ENCODE measurements at places on chromosomes 5 and 9.

DNA sequence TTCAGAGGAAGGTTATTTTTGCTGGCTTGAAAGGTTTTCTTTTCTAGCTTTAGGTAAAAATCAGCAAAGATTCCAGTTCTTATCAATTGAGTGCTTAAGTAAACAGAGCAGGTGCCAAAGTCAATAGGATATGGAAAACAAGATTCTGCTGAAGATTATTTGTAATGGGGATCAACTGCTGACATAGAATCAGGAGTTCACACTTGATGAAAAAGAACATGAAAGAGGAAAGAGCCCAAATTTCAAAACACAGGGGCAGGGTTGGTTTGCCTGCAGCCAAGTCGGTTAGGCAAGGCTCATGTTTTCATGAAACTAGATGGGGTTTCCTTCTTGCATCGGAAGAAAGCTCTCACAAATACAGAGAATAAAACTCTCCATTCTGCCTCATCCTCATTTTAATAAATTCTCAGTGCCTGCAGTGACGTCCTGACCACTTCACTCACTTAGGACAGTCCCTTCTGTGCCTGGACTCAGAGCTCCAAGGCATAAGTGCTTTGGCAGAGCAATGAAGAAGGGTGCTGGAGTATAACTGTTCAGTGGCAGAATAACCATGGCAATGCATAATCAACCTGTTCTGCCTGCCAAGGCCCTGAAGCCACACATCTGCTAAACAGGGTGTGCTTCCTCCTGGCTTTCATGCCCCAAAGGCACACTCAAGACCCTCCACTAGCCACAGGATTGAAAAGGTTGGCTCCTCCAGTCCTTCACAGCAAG is 179.6 kb downstream of the GNAQ start:
- DNase-seq, result no peak
- H3K36me3 ChIP-seq, result no peaks in the 10 kb centered on the region
- no peak overlapping the region for H3K4me3 ChIP-seq

- no peak overlapping the region for H3K27ac ChIP-seq
- no peak for DNase-seq
- no peak overlapping the region for H3K4me3 ChIP-seq
- no peaks in the 10 kb centered on the region for H3K27me3 ChIP-seq
These were observed 295.2 kb downstream of the BRINP1 start for GRCh38 chr9:119074017-119074416.

- no peaks in the 10 kb centered on the region for H3K36me3 ChIP-seq
- no peak overlapping the region for H3K27ac ChIP-seq
- H3K27me3 ChIP-seq, result no peaks in the 10 kb centered on the region
- no peak overlapping the region for H3K4me3 ChIP-seq
- DNase-seq, result peak; percentile 32
These were observed 3.4 kb upstream of the CCNO start for GRCh38 chr5:55236800-55237199.

DNA sequence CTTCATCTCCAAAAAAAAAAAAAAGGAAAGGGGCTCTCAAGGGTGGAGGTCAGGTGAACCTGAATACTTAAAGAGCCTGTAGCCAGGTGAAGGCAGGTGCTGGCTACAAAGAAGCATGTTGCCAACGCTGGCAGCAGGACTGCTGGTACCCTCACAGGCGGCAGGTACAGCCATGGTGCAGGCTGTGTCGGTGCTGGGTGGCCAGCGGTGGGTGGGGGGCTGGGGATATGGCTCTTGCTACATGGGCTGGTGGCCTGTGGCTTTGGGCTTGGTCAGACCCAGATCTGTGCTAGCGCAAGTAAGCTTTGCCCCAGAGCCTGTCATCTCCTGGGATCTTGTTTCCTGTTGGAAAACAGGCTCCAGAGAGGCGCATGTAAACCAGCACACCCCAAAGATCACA is 86.3 kb upstream of the PHYKPL start:
- DNase-seq, result no peak
- no peaks in the 10 kb centered on the region for H3K4me1 ChIP-seq
- no peak overlapping the region for H3K4me3 ChIP-seq
- no peaks in the 10 kb centered on the region for H3K27me3 ChIP-seq

DNA sequence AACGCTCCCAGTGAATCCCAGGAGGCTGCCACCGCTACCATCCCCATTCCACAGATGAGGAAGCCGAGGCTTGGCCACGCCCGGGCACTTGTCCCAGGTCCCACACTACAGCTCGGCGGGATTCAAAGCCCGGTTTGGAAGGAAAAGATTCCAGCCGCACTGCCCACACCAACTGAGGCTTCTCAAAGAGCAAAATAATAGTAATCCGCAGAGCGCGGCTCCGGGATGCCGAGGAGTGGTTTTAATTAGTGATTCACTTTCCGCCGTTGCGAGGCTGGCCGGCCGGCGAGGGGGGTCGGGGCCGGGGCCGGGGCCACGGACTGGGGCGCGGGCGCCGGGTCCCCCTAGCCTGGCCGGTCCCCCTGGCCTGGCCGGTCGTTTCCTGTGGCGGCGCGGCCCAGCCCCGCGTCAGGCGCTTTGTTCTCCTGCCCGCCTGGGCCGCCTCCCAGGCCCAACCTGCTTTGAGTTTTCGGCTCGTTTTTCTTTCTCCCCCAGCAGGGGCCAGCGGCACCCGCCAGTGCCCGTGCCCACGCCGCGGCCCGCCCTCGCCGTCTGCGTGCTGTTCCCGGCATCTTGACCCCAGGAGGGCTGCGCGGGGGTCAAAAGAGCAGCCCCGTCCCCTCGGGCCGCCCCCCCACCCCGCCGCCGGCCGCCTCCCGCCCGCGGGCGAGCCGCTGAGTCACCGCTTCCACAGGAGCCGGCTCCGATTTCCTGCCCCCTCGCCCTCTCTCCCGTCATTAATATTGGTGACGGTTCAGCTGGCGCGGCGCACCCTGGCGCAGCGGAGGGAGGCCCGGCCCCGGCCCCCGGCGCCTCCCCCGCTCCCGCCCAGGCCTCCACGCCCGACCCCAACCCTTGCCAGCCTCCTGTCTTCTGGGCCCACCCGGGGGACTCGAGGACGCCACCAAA is 31.2 kb downstream of the FGF18 start:
- peak overlapping the region; percentile 76 for H3K27ac ChIP-seq
- H3K4me3 ChIP-seq, result peak overlapping the region; percentile 48
- DNase-seq, result peak; percentile 91
- H3K36me3 ChIP-seq, result no peaks in the 10 kb centered on the region
- H3K27me3 ChIP-seq, result no peaks in the 10 kb centered on the region

DNA sequence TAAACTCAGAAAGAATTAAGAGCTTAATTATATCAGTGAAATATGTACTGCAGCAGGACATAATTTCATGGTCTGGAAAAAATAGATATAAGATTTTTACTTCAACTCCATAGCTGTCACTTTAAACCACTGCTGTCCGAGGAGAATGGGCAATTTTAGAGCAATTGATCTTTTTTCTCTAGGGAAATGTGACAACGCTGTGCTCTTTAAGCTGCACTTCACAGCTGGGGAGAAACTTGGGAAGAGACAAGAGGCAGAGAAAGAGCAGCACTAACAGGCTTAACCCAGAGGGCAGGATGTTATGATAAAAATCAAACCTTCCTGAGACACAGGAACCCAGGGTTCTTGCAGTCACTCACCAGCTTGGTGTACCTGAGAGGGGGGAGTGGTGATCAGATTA is 92.0 kb downstream of the SPOCK1 start:
- H3K27me3 ChIP-seq, result no peaks in the 10 kb centered on the region
- H3K36me3 ChIP-seq, result no peaks in the 10 kb centered on the region
- no peak for DNase-seq
- no peaks in the 10 kb centered on the region for H3K4me1 ChIP-seq
